ENCODE measurements at places on chromosomes 7 and 10.

GRCh38 chr10:110771486-110771885 is 100.2 kb upstream of the PDCD4 start:
- no peak for DNase-seq

- DNase-seq, result no peak
Measured at GRCh38 chr10:14039968-14040668, 290.6 kb downstream of the FRMD4A start.

GRCh38 chr7:152760854-152761748 is 1.5 kb downstream of the ACTR3B start:
- no peak for DNase-seq

DNA sequence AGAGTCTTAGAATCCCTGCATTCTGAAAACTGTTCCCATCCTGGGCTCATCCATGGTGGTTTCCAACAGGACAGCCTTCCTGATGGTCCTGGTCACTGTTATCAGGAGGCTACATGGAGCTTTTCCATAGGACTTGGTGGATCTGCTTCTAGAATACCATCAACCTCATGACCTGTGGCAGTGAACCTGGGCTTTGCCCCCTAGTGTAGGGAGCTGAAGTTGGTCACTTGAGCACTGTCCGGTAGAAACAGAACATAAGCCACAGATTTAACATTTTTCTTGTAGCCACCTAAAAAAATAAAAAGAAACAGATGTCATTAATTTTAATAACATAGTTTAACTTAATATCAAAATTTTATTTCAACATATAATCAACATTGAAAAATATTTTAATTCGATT is 165.8 kb downstream of the TMEM178B start:
- DNase-seq, result no peak

Measured in D341Med (cell line).